ENCODE measurements at places on chromosomes 2 and 18. TPM values are rescaled to one million over a fixed set of nuclear protein-coding genes. Genes with fewer than 3 reads are reported as not detected.
A peak's percentile ranks its signal among the peaks of the same experiment; 100 is the strongest.

GRCh38 chr2:240141736-240142135 lies 1.3 kb upstream of the OTOS start:
- H3K27me3 ChIP-seq, result peaks cover 31% of the 10 kb centered on the region
- no peaks in the 10 kb centered on the region for H3K36me3 ChIP-seq
- no peak overlapping the region for H3K27ac ChIP-seq
- DNase-seq, result no peak

DSG2 gene
- 4.8 TPM for total RNA-seq

DNA sequence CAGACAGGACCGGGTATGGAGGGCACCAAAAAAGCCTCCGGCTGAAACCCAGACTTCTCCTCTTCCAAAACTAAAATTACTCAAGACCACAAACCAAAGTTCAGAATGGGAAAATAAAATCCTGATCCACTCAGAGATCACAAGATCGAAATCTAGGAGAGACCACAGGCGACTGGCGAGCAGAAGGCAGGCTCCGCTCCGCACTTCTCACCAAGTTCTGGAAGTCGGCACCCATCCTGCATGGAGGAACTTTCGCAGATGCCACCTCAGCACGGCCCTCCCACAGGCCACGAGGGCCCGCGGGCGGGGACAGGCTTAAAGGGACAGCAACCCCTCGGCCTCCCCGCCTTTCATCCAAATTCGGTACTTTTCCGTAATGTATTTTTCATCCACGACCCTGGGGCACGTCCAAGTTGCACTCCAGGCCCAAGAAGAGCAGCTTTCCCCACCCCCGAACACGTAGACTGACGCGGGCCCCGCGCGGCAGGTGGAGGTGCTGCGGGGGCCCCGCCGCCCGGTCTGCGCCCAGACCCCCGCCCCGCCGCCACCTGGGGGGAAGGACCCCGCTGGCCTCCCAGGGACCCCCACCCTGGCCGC lies 43.7 kb downstream of the HDLBP start:
- H3K27ac ChIP-seq, result peak overlapping the region; percentile 49
- peaks cover 22% of the 10 kb centered on the region for H3K36me3 ChIP-seq
- H3K27me3 ChIP-seq, result no peaks in the 10 kb centered on the region
- peak; percentile 76 for DNase-seq

GRCh38 chr2:164657129-164657528 lies 35.8 kb upstream of the GRB14 start:
- H3K4me3 ChIP-seq, result no peak overlapping the region
- no peaks in the 10 kb centered on the region for H3K36me3 ChIP-seq
- no peaks in the 10 kb centered on the region for H3K27me3 ChIP-seq
- no peak for DNase-seq
- H3K4me1 ChIP-seq, result no peaks in the 10 kb centered on the region

GRCh38 chr18:60541661-60542060 lies 169.1 kb upstream of the MC4R start:
- no peaks in the 10 kb centered on the region for H3K4me1 ChIP-seq
- H3K27me3 ChIP-seq, result no peaks in the 10 kb centered on the region
- no peak overlapping the region for H3K4me3 ChIP-seq
- no peak overlapping the region for H3K27ac ChIP-seq
